ENCODE measurements at places on chromosomes 11 and 22.

GRCh38 chr11:1202776-1203504 lies 19.9 kb upstream of the MUC5B start:
- peak; percentile 42 for DNase-seq

GRCh38 chr11:65742353-65742752 lies 21.8 kb upstream of the RNASEH2C start:
- DNase-seq, result no peak

DNA sequence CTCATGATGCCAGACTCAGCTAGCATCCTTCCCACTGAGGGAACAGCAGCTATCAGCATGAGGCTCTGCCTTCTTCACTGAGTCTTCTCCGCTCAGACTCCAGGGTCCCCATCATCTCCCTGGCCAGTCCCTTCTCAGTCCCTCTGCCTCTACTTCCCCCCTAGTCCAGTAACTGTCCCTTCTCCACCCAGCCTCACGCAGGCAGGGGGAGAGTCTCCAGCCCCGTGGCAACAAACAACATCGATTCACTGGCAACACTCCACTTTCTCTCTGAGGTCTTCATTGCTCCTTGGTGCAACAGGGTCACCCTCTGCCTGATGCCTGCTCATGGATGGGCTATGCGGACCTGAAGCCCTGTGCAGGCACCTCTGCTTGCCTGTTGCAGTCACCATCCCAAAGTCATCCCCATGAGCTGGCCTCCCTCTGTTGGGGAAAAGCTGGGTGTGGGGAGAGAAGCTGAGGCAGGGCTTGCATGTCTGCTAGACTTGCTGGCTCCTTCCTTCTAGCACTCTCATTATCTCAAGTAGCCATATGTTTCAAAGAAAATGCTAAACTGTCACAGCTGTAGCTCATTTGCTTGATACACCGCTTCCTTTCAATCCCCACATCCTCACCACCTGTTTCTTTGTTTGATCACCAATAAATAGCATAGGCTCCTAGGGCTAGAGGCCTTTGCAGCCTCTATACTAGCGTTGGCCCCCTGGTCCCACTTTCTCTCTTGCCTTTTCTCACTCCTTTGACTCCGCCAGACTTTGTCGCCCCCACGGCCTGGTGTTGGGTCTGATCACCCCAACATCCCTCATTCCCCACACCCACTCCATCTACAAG lies 4.3 kb upstream of the BCR start:
- no peak for DNase-seq

DNA sequence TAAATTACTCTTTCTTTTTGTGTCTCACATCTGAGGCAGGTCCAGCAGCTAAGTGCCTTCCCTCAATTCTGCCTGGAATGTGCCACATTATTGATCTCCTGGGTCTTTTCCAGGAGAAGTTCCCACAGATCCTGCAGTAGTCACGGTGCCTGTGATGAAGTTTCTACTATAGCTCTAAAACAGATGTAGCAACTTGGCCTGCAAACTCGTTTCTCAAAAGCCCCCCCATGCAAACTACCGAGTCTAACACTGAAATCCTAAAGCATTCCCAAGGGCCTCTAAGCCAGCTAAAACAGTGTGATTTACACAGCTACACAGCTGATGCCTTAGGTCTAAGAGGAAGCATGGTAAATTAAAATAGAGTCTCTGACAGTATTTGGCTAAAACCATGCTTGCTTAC lies 54.3 kb downstream of the DDI1 start:
- DNase-seq, result no peak

DNA sequence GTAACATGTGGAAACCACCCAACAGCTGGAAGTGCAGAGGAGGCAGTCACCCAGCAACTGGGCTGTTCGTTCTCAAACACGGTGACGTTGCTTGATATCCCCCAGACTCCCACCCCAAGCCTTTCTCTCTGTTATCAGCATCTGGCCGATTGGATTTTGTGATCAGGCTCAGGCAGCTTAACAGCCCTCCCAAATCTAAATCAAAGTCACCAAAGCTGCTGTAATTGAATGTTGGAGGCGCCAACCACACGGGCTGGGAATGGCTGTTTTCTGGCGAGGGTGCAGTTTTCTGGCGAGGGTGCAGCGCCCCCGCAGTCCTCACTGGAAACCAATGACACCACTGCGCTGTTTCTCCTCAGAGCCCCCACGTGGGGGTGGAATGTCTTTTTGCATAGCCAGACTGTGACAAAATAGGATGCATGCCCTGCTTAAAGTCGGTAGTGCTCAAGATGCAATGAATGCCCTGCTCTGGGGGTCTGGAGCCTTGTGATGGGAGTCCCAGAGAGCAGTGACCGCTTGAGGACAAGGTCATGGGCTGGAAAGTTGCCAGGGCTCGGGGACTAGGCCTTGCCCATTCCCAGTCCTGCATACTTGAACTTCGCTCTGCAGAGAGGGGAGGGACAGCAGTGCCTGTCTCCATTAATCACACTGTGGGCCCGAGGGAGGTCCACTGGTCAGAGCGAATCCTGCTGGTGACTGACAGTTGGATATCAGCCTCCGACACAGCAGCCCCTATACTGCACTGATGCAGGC lies 105.3 kb downstream of the MORC2 start:
- no peak for DNase-seq

DNA sequence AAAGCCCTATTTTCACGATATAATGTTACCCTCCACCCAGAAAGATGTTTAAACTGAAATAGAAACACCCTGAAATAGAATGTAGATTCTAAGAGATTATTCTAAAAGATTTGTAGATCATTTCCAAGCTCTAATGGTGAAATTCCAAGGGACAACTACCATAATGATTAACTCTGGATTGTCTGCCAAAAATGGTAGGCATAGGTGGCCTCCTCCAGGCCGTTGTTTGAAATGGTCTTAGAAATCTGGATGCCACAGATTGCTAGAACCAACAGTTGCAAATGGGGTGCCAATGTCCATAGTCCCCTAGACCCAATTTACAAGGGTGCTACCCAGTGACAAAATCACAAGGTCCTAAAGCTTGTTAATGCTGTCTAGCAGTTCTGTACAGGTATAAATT lies 6.7 kb upstream of the SLC6A5 start:
- DNase-seq, result no peak
